ENCODE measurements at places on chromosomes 2 and 18.

DNA sequence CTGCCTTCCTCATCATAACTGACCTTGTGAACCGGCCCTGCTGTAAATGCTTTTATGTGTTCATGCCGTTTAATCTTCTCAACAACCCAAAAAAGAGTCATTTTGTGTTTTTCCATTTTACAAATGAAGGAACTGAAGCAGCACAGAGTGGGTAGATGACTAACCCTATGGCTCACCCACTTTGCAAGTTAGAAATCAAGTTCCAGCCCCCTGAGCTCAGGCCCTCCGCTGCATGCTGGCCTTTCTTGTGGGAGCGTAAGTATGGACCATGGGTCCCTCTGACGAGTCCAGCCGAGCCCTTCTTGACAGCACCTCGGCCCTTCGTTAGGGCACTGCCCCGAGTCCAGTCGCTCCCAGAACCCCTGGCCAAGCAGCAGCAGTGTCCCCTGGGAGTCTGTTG lies 194.6 kb downstream of the GLI2 start:
- no peak for DNase-seq

DNA sequence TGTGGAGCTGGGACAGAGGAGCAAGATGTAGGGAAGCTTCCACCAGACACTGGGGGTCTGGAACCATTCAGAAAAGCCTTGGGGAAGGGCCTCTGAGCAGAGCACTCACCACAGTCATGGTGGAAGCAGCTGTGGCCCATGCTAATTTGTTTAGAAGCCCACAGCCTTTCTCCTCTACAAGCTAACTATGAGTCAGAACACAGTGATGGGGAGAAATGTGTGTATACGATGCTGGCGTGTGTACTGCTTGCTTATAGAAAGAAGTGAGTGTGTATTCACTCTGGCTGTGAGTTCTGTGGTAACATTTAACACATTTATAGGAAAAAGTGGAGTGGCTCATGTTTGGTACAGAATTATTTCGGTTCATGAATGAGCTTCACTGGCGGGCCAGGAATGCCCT lies 157.0 kb upstream of the ACAA2 start:
- no peak for DNase-seq

DNA sequence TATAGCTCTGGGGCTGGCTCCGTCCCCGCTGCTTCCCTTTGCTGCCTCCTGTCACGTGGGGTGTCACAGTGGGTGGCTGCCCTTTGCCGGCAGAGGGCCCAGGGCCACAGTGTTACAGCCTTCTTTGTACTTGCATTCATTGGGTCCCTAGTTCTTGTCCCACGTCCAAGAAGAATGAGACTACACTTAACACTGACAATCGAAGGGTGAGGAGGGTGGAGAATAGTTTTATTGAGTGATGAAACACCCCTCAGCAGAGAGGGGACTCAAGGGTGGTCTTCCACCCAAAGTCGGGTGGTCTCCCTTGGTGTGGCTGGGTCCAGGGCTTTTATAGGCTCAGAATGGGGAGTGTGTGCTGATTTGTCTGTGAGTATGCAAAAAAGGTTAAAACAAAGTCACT lies 1.9 kb downstream of the ATG4B start:
- no peak for DNase-seq

GRCh38 chr2:118010473-118010872 lies 3.4 kb downstream of the CCDC93 start:
- DNase-seq: no peak

GRCh38 chr2:212547716-212548454 lies 9.3 kb upstream of the ERBB4 start:
- DNase-seq: no peak

DNA sequence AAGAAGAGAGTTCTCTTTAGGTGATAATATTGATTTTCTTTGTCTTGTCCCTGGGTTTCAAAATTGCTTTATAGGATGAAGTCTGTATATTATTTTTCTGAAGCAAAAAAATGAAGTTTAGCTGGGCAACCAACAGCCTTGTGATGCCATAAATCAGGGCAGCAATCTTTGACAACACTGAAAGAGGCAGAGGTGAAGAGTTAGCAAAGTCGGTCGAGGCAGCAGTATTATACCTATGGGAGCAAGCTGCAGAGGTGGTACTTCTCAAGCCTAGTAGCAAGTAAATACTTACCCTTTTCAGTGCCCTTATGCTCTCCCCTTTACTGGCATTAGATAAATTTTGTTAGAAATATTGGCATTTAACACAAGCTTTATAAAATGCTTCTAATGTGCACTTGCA lies 92.9 kb downstream of the NETO1 start:
- no peak for DNase-seq

DNA sequence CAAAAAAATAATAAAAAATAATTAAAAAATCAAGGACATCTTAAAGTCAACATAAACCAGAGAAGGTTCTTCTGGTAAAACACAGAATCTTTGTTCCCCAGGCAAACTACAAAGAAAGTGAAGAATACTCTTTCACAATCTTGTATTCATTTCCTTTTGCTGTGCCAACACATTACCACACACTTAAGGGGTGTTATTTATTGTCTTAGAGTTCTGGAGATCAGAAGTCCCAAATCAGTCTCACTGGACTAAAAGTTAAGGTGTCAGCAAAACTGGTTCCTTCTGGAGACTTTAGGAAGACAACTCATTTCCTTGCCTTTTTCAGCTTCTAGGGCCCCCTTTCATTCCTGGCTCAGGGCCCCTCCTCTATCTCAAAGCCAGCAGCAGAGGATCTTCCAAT lies 12.2 kb upstream of the CAB39 start:
- DNase-seq: no peak

GRCh38 chr18:48649231-48649630 lies 110.4 kb downstream of the CTIF start:
- no peak for DNase-seq

DNA sequence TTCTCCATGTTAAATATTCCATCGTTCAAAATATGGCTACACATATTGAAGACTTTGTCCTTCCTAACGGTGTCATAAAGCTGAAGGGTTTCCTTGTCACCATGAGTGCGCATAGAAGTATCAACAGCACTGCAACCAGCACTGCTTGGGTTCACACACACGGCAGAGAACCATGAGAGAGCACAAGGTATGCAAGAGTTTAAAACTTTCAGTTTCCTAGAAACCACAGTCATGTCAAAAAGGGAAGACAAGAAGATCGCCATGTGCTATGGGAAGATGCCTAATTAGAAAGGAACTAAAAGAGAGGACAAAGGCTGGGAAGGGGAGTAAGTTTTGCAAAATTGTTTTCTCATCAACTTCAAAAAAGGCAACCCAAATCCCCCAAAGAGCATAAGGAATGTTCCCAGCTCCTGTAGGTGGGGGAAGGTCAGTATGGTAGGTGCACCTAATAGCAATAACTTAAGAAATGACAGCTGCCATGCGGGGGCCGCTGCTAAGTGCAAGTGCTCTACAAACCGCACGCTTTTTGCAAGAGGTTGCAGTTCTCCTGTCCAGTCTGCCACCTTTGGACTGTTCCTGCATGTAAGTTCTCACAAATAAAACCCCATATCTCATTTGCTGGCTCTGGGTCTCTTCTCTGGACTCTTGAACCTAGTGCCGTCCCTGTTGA lies 136.8 kb downstream of the TMEM163 start:
- no peak for DNase-seq

- DNase-seq: no peak
Measured at GRCh38 chr2:10900216-10901109, 11.3 kb upstream of the KCNF1 start.

DNA sequence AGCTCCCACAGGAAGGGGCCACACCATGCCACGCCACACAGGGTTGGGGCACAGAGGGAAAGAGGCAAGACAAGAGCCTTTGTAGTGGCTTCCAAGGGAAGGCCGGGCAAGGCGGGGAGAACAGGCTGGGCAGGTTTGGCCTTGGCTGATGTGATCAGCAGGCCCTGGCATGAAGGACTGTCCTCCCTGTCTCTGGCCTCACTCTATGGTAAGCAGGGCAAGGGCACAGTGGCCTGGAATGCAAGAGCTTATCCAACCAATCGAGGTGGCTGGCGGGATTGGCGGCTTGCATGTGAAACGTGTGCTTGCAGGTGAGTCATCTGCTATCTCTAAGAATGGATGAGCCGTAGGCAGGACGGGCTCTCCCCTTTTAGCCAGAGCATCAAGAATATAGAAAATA lies 6.4 kb upstream of the ATP9B start:
- DNase-seq: no peak

DNA sequence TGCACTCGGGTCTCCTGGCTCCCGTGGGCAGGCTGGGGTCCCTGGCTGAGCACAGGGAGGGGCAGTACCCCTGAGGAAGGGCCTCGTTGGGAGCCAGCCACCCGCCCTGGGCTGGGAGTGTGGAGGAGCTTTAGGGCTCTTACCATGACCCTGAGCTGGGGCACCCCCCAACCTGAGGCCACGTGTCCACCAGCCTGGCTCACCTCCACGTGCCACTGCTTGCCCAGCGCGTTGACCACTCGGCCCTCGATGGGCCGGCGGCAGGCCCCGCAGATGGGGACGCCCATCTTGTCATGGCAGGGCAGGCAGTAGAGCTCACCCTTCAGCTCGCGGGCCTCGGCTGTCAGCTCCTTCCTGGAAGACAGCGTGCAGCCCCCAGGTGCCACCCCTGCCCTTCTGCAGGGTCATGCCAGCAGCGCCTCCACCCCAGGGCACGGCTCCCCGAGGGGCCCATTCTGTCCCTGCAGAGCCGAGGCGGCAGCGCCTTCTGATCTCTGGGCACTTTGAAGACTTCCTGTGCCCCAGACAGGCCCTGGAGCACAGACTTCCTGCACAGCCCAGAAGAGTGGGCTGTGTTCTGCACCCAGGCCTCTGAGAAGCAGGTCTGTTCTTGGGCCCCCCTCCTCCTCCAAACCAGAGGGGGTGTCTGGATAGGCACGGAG lies 4.0 kb upstream of the GPR17 start:
- DNase-seq: no peak

DNA sequence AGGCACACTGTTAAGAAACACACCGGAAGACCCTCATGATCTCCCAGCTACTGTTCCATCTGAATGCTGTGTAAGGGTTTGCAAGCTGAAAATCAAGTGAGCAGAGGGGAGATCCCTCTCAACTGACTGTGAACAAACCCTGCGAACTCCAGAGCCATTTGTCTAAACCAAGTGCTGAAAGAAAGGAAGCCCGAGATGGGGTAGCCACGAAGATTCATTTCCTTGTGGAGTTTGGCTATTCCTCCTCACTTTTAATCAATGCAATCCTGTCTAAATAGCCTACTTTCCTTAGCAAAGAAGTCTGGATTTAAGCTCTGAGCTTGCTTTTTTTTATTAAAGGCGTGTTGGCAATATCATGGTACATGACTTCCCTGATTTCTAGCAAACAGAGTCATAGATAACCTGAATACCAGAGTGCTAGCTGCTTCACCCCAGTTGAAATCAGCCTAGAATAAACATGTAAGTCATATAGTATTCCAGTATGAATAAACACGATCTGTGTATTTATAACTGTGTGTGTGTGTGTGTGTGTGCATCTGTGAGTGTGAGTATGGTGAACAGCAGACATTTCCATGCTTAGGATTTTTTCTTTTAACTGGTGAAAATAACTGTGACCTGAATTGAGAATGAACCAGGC lies 365.2 kb downstream of the ZNF521 start:
- peak; percentile 20 for DNase-seq

- peak; percentile 90 for DNase-seq
Measured at GRCh38 chr18:77132369-77133050, at the start of gene MBP. Gene MBP, minus strand, starts transcription at chr18:77132783. Its CDS starts 27,522 bp downstream, at chr18:77105261.

GRCh38 chr2:213411582-213412289 lies 127.5 kb downstream of the SPAG16 start:
- DNase-seq: no peak

DNA sequence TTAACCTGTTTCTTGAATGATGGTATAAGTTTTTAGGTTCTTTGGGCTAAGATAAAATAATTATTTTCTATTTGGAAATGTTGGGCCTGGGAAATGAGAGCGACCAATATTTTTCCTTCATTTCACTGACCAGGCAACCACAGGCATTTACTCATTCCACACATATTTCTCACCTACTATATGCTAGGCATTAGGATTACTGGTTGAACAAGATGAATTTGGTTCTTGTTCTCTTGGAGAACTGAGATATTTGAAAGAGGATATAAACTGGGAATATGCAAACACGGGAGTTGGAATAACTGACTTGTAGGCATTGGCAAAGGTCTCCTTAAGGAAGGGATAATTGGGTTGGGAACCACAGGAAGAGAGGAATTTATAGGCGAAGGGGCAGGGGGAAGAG lies 3.9 kb upstream of the MYL1 start:
- DNase-seq: no peak

DNA sequence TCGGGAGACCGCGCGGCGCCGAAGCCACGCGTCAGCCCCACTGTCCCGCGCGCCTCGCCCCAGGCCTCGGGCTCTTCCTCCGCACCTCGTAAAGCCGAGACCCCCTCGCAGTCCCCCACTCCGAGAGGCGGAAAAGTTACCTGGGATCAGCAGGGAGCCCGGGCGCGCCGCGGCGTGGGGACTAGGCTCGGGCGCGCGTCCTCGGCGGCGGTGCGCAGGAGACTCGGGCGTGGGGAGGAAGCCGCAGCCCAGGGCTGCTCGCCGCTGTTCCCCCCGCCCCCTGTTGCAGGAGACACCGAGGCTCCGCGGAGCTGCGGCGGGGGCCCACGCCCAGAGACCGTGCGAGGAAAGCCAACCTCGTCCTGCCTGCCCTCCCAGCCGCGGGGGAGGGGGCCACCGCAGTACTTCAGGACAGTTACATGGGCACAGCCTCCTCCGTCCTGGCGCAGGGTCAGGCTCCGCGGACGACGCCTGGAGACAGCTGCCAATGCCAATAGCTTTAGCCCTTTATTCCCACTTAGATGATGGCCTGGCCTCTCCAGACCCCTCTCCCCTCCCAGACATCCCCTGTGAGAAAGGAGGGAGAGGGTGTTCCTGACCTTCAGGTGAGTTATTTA lies at the start of gene EPB41L3:
EPB41L3 (minus strand) TSS at position 225 of the 617 bp plus-strand sequence. CDS start 54,814 bp downstream, outside the sequence.
- peak; percentile 86 for DNase-seq

DNA sequence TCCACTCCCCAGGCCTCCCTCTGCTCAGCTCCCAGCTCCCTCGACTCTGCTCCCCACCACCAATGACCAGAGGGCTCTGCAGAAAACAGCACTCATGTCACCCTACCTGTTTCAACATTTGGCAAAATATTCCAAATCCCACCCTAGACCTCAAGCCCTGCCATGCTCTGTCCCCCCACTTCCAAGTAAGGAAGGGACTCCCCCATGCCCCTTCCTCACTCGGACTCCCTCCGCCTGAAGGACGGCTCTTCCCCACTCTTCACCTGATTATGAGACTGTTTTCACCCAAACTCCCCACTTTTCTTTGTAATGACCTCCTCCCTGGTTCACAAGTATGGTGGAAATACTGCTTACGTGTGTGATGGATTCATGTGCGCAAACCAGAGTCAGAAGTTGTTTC lies 208.4 kb downstream of the MGAT5 start:
- DNase-seq: no peak

DNA sequence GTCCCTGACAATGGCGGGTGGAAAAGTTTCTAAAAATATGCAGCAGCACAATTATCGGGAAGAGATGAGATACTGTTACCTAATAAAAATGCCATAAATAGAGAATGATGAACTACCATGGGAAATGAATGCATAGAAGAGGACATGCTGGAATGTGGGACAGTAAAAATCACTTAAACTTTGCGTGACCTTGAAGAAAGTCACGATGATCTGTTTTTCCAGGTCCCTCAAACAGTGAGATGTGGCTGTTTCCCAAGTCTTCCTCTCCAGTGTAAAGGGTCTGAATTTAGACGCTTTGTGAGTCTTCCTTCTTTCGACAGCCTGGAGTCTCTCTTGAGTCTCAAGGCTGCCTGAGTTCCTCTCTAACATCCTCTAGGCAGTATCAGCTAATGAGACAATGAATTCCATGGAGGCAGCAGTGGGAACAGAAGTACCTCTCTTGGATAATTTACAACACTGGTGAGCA lies 1.4 kb downstream of the CLUL1 start:
- DNase-seq: peak; percentile 21
